ENCODE measurements at places on chromosomes 11 and 22.

DNA sequence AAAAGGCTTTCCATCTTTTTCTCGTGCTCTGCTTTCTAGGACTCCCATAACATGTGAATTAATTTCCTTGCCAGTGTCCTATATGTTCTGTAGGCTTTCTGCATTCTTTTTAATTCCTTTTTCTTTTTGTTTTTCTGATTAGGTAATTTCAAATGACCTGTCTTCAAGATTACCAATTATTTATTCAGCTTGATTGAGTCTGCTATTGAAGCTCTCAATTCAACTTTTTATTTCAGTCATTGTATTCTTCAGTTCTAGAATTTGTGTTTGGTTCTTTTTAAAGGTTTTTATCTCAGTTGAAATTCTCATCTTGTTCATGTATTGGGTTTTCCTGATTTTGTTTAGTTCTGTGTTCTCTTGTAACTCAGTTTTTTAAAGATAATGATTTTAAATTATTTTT lies 14.5 kb downstream of the PATE3 start:
- no peak for DNase-seq

- DNase-seq, result peak; percentile 60
Observed at GRCh38 chr11:113593698-113594308, 112.3 kb downstream of the TMPRSS5 start.

DNA sequence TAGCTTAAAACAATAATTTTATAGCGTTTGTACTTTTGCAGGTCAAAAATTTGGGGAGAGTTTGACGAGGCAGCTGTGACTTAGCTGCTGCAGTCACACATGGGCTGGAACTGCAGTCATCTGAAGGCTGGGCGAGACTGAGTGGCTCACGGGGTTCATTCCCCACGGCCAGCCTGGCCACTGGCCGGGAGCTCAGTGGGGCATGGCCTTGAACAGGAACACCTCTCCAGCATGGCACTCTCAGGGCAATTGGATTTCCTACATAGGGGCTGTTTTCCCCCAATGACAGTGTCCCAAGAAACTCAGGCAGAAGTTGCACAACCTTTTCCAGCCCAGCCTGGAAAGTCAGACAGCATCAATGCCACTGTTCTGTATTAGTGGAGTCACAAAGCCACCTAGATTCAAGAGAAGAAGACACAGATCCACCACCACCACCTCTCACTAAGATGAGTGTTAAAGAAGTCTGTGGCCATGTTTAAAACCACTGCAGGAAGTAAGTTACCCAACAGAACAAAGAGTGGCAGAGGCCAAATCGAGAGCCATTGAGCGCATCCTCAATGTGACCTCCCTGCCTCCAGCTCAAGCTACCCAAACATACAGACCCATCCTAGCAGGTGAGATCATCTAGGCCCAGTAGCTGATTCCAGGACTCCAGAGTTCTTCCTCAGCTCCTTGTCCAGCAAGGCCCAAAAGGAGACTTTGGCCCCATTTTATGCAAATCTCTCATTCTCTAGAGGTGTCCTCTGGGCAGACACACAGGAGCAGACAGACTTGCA lies 618.7 kb upstream of the CADM1 start:
- DNase-seq, result no peak

- no peak for DNase-seq
Observed at GRCh38 chr11:65316227-65317024, 1.8 kb downstream of the CDC42EP2 start.

DNA sequence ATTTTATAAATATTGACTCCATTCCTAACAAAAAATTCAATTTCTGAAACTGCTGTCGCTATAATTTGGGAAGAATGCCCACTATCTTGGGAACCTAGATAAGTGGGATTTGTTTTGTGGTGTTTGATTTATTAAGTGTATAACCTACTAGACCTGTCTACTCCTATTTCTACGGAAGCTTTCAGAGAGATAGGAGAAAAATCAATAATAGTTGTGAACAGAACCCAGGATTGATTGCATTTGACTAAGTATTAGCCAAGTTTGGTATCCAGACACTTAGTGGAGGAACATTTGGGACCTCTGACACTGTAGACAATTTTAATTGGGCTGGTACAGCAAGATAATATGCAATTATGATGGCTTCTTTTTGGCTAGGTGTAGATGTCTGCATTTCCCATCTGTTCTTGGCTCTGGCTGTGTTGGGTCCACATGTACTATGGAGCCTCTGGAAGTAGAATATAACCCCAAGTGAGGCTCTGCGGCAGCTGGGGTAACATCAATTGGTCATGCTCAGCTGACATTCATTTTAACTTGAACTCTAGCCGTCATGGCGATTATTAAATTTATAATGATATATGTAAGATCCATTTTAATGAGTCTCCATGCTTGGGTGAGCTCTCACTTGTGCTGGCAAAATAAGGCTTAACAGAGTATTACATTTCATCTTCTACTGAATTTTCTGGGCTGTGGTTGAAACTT lies 111.5 kb upstream of the E2F8 start:
- no peak for DNase-seq

GRCh38 chr11:12941671-12942070 lies 67.4 kb upstream of the RASSF10 start:
- no peak for DNase-seq

DNA sequence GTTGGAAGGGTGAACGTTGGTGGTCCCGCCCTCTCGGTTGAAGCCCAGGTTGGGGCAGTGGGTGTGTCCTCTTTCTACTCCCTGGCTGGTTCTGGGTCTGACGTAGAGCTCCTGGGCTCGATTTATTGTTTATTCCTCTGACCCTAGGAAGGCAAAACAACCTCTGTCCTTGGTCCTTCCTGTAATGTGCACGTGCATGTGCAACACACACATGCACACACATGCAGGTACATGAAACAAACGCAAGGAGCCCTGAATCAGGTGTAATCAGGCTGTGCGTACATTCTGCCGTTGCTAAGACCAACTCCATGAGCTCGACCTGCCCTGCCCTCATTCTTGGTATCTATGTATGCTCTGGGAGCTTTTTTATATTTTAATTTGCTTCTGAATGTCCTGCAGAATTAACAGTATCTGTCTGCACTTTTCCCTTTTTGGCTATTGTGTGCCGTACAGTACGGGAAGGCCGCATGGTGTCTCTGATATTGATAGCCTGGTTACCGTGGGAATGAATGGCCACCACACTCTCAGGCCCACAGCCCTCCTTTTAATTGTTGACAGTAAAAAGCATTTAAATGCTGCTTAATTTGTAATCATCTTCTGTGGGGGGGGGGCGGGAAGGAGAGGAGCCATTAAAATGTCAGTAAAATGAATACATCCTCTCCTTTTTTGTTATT lies 66.0 kb upstream of the NNMT start:
- DNase-seq, result no peak

DNA sequence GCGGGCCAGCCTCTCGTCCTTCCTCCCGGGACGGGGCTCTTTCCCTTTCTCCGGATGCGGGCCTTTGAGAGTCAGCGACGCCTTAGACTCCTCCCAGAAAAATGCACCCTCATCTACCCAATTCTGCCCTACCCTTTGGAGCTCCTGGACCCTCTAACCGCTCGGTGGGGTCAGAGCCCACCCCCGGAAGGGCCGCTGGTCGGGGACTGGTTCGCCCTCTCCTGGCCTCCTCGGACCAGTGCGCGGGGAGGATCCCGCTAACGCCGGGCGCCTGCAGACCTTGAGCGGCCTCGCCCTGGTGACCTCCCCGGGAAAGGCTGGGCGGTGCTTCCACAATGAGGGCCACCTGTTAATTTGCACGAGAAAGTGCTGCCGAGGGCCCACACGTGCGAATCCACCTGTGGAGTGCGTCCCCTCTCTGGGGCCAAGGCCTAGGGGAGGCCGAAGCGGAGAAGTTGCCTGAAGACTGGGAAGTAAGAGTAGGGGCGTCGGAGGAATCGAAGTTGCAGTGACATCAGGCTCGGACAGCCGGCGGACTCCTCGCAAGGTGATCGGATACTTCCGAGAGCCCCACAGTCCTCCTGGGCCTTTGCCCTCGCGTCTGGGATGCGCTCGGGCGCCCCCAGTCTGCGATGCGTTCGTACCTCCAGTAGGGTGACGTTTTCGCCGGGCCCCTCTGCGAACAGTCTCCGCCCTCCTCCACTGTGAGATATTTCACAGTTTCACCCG lies 61.5 kb downstream of the ENDOD1 start:
- peak; percentile 97 for DNase-seq

GRCh38 chr22:36256478-36256877 lies 3.5 kb downstream of the APOL1 start:
- no peak for DNase-seq

DNA sequence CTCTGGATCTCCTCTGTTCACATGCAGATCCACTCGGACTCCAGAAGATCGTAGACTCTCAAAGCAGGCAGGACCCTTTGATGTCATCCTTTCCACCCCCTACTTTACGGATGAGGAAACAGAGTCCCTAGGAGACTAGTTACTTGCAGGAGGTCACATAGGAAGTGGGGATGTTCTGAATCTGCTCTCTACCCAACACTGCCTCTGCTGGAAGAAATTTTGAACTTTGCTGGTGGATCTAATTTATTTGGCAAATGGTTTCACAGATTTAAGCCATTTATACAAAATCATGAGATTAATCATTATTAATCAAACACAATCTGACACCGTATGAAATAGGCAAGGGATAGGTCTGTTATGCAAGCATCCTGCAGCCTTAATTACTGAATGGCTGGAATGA lies 55.0 kb upstream of the USP47 start:
- DNase-seq, result peak; percentile 32

- no peak for DNase-seq
Observed at GRCh38 chr11:74608431-74608830, 16.0 kb downstream of the POLD3 start.

DNA sequence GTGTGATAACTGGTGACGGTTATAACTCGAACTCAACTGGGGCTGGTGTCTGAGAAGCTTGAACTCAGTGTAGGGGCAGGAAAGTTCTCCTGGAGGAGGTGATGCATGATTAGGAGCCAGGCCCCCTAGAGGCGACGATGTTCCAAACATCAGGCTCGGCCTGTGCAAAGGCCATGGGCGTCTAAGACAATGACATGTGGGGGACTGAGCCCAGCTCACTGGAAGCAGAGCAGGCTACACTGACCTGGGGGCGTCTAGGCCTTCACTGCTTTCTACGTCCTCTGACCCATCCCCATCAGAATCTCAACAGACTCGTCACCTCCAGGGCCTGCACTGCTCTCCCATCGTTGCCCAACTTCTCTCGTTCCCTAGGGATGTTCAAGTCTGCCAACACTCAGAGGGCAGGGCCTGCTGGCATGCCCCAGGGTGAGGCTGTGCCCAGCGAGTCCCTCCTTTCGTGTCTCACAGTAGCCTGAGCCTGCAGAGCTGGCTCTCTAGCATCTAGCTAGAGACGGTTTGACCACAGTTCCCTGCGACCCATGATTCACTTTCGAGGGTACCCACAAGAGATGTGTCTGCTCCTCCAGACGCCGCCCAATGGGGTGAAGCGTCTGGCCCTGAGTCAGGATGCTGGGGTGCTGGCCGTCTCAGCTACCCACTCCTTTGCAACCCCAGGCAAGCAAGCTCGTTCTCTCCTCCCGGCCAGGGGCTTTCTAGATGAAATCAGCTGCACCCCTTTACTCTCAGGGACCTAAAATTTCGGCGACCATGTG lies 1.1 kb upstream of the ATG16L2 start:
- DNase-seq, result peak; percentile 74

- no peak for DNase-seq
Observed at GRCh38 chr22:49685116-49685515, 142.6 kb downstream of the BRD1 start.

DNA sequence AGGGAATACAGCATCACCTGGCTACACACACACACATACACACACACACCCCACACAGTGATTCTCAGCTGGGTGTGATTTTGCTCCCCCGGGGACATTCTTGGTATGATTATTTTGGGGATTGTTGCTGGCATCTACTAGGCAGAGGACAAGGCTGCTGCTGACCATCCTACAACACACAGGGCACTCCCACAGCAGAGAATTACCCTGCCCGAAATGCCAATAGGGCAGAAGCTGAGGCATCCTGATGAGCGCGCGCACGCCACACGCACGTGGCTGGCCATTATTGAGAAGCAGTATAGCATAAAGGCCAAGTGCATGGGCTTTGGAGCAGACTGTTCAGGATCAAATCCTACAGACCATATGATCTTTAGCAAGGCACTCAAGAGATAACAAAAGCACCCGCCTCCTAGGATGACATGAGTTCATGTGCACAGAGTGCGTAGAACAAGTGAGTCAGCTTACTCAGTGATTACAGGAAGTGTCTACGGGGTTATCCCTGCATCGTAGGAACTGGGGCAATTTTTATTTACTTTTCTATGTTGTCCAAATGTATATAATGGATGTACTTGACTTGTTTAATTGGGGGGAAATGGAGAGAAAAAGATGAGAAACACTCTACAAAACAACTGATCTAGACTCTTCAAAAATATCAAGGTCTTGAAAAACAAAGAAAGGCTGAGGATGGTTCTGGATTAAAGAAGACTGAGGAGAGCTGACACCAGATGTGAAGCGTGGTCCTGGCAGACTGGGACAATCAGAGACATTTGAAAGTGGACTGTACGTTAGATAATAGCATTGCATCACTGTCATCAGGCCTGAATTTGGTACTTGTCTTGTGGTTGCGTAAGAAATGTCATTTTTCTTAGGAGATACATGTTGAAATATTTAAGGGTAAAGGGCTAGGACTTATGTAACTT lies 7.2 kb upstream of the EHD1 start:
- peak; percentile 39 for DNase-seq

DNA sequence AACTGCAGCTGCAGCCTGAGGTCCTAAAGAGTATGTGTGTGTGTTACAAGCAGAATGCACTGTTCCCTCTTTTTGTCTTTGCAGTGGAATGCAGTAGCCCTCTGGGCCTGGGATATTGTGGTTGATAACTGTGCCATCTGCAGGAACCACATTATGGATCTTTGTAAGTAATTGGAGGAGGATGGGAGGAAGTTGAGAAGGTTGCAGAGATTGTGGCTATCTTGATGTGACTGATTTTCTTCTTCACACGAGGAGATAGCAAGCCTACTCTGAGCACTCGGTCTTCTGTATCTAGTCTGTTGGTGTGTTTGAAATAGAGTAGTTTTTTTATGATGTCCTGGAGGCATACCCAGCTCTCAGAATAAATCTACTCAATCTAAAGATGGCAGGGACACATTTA lies 2.3 kb downstream of the RBX1 start:
- peak; percentile 6 for DNase-seq

GRCh38 chr11:95545116-95545875 lies 244.3 kb downstream of the FAM76B start:
- no peak for DNase-seq

DNA sequence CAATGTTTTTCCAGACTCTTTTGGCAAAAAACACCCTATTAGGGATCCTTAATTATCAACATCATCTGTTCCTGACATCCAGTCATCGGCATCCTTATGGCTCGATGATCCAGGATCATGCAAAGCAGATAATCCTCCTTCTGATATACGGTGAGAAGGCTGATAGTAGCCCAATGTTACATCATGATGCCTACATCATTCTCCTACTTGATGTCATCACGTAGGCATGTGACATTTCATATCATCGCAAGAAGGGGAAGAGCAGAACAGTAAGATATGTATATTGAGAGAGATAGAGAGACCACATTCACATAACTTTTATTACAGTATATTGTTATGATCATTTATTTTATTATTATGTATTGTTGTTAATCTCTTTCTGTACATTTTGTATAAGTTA lies 168.6 kb downstream of the ADAMTS15 start:
- no peak for DNase-seq

All from common myeloid progenitor, CD34-positive (primary cell).